HEK293T (cell line): ENCODE measurements at places on chromosomes 7 and 10.

DNA sequence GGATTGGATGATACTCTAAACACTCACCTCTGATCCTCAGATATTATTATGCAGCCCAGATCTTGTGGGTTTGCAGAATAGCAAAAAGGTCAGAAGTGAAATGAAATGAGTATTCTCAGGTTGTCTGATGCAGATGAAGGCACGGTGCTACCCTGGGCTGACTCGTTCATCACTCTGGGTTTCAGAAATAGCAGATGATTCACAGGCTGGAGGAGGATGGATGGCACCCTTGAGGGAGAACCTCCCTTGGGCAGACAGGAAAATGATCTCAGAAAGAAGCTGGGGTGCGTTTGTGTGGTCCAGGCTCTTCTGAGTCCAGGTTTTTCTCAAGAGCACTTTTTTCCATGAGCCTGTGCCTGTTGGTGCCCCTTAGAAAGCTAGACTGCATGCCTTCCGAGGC lies 515.8 kb upstream of the MKI67 start:
- DNase-seq: no peak

DNA sequence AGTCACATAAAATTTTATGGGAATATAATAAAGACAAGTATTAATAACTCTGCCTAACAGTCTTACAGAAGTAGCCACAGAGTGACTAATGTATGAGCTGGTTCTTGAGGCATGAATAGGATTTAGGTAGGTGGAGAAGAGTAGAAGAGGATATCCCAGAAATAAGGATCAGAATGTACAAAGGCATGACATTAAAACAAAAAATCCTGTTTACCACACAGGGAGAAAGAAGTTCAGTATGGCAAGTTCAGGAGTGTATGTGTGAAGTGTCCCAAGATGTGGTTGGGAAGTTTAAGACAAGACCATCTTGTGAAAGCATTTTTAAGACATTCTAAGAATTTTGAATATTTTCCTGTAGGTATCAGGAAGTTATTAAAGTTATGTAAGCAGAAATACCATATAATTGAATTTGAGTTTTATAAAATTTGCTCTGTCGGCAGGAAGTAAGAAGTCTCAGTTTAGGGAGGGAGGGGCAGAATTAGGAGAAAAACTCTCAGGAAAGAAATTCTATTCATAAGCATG lies 64.7 kb upstream of the CAV2 start:
- DNase-seq: no peak

DNA sequence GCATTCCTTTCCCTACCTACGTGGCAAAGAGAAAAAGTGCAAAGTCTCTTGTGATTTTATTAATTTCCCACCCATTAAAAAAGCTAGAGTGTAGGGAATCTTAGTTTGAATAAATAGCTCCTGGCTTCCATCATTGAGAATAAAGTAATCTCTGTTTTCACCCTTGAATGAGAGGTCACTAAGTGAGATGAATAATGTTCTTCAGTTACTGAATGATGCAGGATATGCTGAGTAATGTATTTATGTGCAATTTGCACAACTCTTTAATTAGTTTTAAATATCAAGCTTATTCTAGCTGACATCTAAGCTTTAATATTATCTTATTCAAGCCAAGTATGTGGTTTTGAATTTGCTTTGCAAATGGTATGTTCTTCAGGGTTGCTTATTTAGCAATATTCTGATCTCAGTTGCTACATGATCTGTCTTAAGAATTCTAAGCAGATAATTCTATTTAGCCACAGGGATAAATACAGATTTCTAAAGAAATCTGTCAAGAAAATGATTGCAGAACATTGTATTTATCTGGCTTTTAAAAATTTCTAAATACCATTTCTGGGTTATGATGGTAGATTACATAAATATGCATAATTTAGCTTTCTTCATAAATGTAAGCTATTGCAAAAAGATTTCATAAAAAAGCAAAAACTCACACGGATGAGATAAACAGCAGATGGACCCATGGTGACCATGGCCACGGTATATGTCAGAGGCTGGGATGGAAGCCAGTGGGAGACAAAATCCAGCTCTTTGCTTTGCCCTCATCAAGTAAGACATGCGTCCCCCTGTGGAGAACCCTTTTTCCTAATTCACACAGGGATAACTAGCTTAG lies 141.0 kb downstream of the MACC1 start:
- DNase-seq: no peak

DNA sequence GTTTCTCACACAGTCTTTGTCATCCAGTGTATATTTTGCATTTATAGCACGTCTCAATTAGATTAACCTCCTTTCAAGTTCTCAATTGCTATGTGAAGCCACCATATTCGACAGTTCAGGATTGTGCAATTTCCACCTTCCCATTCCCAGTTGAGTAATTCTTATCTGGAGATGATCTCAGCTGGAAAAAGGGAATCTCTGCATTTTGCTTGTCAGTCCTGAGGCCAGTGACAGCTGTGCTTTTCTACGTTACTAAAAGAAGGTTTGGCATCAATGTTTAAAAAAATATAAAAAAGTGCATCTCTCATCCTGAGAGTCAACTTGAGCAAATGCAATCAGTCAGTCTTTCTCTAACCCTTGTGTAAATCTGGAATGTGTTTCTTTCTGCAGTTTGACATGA lies 247.7 kb downstream of the PRKG1 start:
- no peak for DNase-seq

DNA sequence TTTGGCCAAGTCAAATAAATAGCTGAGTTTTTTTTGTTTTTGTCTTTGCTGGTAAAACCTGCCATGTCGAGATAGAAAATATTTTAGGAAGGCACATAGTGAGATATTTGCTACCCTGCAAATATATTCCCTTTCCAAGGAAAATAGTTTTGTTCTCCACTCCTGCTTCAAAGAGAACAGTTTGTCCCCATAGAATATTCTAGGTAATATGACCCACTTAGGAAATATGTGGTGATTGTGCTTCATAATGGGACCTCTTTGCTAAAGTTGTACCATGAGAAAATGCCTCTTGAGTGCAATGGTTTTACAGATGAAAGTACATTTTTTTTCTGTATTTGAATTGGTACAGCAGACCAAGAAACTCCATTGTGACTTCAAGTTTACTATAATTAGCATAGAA lies 41.6 kb downstream of the SMNDC1 start:
- no peak for DNase-seq

DNA sequence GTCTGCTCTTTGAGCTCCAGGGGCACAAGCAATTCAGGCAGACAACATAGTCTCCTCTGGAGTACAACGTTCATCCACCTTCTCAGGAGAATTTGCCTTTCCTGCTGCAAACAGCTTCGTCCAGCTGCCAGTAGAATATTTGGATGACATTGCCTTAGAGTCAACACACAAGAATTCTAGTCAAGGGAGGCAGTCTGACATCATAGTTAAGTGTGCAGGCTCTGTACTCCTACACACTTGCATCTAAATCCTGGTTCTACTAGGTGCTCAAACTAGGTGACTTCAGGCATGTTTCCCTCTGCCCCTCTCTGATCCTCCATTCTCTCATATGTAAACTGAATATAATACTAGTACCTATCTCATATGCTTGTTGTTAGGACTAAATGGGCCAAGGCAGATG lies 314.8 kb downstream of the HPSE2 start:
- no peak for DNase-seq

GRCh38 chr10:95741807-95742467 lies 14.0 kb upstream of the ENTPD1 start:
- no peak for DNase-seq

DNA sequence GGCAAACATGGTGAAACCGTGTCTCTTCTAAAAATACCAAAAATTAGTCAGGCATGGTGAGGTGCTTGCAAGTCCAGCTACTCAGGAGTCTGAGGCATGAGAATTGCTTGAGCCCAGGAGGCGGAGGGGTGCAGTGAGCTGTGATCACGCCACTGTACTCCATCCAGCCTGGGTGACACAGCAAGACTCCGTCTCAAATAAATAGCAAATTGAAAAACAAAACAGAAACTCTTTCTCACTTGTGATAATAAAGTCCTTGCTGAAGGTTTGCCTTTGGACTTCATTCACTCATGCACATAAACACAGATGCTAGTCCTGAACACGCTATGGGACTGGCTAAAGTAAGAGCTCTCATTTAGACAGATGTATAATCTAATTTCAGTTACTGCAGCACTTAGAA lies 37.6 kb downstream of the ANK3 start:
- no peak for DNase-seq

GRCh38 chr10:128542659-128543058 lies 416.4 kb upstream of the MKI67 start:
- no peak for DNase-seq

DNA sequence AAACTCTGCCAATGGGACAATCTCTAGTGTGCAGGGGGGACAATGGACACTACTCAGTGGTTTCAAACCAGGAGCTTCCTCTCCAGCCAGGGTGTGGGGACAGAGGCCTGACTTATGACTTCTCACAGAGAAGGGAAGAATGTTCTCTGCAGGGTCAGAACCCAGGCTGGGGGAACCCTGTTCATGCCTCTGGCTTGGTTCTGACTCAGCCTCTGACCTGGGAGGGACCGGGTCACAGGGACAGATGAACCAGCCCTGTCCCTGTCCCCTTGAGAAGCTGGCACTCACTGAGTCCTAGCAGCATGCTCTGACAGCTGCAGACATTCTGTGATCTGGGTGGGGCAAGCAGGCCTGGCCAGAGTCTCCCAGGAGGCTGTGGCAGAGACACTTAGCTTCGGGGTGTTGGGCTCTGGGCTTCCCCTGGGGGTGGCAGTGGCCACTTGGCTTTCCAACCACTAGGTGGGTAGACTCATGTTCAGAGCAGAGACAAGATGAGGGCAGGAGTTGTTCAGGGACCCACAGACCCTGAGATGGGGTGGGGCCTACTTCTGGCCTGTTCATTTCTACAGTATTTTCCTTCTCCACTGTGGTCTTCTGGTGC lies 13.6 kb downstream of the TSPAN15 start:
- no peak for DNase-seq

DNA sequence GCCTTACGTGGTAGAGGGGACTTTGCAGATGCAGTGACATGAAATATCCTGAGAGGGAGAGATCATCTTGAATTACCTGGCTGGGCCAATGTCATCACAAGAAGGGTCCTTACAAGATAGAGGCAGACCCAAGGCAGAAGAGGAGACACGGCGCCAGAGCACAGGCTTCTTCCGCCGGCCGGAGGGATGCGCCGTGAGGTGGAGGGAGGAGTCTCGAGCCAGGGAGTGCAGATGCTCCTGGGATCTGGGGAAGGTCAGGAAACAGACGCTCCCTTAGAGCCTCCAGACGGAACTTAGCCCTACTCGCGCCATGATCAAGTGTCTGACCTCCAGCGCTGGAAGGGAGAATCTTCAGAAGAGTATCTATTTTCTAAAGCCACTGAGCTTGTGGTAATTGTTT lies 304.8 kb downstream of the GLRX3 start:
- no peak for DNase-seq

DNA sequence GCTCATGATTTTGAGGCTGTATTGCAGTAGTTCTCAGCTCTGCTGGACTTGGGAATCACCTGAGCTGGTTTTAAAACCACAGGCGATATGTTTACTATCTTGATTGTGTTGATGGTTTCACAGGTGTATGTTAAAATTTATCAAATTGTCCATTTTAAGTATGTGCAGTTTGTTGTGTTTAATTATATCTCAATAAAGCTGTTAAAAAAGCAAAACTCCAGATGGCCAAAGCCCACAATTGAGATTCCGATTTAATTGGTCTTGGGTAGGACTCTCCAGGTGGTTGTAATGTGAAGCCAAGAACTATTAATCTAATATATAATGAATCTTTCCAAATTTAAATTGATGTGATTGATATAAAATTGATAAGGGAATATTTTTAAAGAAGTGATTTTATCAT lies 48.6 kb downstream of the NRCAM start:
- DNase-seq: no peak

- DNase-seq: no peak
Observed at GRCh38 chr10:132705173-132705572, 80.8 kb downstream of the NKX6-2 start.

DNA sequence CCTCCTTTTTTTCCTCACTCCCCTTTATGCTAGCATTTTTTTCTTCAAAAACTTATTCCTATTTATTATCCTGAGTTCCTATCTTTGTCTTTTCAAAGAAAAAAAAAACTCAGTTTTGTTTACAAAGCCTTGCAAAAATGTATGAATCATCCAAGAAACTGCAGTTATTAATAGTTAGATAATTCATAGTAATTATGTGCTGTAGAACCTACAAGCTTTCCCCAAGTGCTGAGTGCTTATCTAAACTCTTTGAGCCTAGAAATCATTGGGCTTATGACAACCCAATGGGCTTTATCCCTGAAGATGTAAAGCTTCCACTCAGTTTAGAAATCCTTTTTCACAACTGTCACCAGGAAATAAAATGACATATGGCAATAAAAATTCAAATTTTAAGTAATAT lies 145.9 kb upstream of the WNT16 start:
- no peak for DNase-seq

- DNase-seq: no peak
Observed at GRCh38 chr10:133238466-133238804, 780 bp downstream of the VENTX start.

DNA sequence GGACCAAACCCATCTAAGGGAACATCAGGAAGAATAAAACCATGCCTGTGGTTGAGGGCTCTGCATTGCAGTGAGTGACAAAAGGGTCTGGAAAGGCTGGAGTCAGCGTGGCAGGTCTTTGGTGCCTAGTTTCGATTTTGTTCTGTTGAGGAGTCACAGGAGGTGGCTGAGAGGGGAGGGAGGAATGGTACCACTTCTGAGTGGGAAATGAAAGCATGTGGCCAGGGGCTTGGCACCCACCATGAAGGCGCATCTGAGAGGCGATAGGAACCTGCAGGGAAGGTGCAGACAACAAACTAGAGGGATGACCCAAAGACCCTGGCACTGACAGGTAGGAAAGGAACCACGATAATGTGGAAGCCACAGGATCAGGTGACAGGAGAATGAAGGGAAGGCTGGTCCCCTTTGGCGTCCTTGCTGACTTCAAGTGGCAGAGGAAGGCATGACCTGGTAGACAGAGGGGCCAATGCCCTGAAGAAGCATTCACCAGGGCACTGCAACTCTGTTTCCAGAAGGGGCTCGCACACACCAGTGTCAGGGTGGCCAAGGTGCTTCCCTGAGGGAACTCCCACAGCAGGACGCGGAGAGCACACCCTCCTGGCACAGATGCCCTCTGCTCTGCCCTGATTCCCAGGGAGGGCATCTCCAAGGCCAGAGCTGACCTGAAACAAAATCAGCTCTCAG lies 41.7 kb downstream of the HIPK2 start:
- DNase-seq: no peak

- no peak for DNase-seq
Observed at GRCh38 chr7:17700138-17700537, 240.2 kb downstream of the SNX13 start.

- no peak for DNase-seq
Observed at GRCh38 chr7:94901981-94902380, 5.4 kb upstream of the PPP1R9A start.

- no peak for DNase-seq
Observed at GRCh38 chr10:130338636-130339024, 202.4 kb downstream of the GLRX3 start.

DNA sequence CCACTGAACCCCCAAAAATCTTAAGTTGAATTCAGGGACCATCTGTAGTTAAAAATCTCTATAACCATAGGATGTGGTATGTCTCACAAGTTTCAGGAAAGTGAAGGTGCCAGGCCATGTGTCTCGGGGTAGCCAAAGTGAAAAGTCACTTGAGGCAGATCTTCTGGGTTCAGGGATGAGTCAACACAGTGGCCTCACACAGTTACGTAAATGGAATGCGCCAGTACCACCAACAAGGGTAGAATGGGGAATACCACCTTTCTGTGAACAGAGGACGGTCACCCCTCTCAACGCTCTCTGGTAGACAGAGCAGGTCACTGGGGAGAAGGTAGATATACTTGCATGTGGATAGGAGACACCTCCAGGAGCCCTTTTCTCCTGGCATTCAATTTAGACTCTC lies 71.4 kb downstream of the ELMO1 start:
- no peak for DNase-seq
